ENCODE measurements at places on chromosomes 7 and 10. TPM values are rescaled to one million over a fixed set of nuclear protein-coding genes. Genes with fewer than 3 reads are reported as not detected.

The TAF5 gene
- total RNA-seq: 2.4 TPM

The SEMA3E gene
- total RNA-seq: 2.3 TPM

The LRRN3 gene
- total RNA-seq: 0.03 TPM

The ZNF394 gene
- total RNA-seq: 15.6 TPM

The OR6B1 gene
- not detected for total RNA-seq

The GLI3 gene
- total RNA-seq: 0.08 TPM

The CPVL gene
- total RNA-seq: 0.55 TPM

The TAS2R4 gene
- not detected for total RNA-seq

The ACTL6B gene
- total RNA-seq: not detected

The KIF11 gene
- total RNA-seq: 36.7 TPM

The IFIT1B gene
- not detected for total RNA-seq

The UPK3BL2 gene
- 2.9 TPM for total RNA-seq

The KLF14 gene
- total RNA-seq: not detected

The TMEM26 gene
- total RNA-seq: 0.06 TPM

Measured in A549 treated with GW870086 at 1 μM for 4 hours (cell line).